ENCODE measurements at places on chromosomes 5 and 9. TPM values are rescaled to one million over a fixed set of nuclear protein-coding genes. Genes with fewer than 3 reads are reported as not detected.

The PHAX gene
- total RNA-seq = 43.2 TPM

The C5orf52 gene
- not detected for total RNA-seq

The NSUN2 gene
- 86.7 TPM for total RNA-seq

The CDC20B gene
- total RNA-seq = not detected

The SHOC1 gene
- not detected for total RNA-seq

The DDX4 gene
- not detected for total RNA-seq

The HTR1A gene
- total RNA-seq = not detected

The ADAMTS12 gene
- not detected for total RNA-seq

The DMXL1 gene
- 26.9 TPM for total RNA-seq

The ZFP37 gene
- 1.1 TPM for total RNA-seq

The TSSK1B gene
- total RNA-seq = not detected
